G401 (cell line): ENCODE measurements at places on chromosomes 16 and 17. TPM values are rescaled to one million over a fixed set of nuclear protein-coding genes. Genes with fewer than 3 reads are reported as not detected.

The KRT13 gene
- not detected in 2 replicates for total RNA-seq

The CMTM2 gene
- not detected in 2 replicates for total RNA-seq

The ABCC11 gene
- 0.03 and 0.12 TPM in 2 replicates for total RNA-seq

The PPP1R27 gene
- 0.31 TPM in 1 of 2 replicates, not detected in the other for total RNA-seq

The FAM171A2 gene
- total RNA-seq = 22.2 and 23.6 TPM in 2 replicates

The VASN gene
- total RNA-seq = 9.9 and 14.4 TPM in 2 replicates

The CD300LF gene
- total RNA-seq = not detected in 2 replicates

The TSR1 gene
- total RNA-seq = 46.8 and 63.3 TPM in 2 replicates

GRCh38 chr16:75987323-75987722 is 261.0 kb upstream of the CPHXL start:
- DNase-seq = no peak

DNA sequence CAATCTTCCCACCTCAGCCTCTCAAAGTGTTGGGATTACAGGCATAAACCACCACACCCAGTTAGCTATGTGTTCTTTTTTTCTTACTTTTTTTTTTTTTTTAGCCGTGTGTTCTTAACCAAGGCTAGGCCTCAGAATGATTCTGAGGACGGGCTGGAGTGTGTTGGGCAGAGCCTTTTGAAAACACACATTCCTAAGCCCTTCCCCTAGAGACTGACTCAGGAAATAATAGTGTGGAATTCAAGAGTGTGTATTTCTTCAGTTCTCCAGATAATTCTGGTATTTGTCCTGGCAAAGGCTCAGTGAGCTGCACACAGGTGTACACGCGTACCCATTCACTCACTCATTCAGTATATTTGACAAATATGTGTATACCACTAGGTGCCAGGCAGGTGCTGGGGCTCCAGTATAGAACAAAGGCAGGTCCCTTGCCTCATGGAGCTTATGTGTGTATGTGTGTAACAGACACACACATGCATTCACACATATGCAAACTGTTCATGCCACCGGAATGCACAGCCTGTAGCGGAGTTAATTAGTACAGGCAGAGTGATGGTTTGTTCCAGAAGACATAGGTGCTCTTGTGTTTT is 19.4 kb upstream of the NFATC3 start:
- no peak for DNase-seq

GRCh38 chr16:54026456-54026855 is 260.1 kb downstream of the IRX3 start:
- DNase-seq = peak; percentile 52

- no peak for DNase-seq
These were observed 51.5 kb downstream of the CPPED1 start for GRCh38 chr16:12752159-12752558.

- DNase-seq = no peak
These were observed 34.1 kb downstream of the NQO1 start for GRCh38 chr16:69691980-69692911.

DNA sequence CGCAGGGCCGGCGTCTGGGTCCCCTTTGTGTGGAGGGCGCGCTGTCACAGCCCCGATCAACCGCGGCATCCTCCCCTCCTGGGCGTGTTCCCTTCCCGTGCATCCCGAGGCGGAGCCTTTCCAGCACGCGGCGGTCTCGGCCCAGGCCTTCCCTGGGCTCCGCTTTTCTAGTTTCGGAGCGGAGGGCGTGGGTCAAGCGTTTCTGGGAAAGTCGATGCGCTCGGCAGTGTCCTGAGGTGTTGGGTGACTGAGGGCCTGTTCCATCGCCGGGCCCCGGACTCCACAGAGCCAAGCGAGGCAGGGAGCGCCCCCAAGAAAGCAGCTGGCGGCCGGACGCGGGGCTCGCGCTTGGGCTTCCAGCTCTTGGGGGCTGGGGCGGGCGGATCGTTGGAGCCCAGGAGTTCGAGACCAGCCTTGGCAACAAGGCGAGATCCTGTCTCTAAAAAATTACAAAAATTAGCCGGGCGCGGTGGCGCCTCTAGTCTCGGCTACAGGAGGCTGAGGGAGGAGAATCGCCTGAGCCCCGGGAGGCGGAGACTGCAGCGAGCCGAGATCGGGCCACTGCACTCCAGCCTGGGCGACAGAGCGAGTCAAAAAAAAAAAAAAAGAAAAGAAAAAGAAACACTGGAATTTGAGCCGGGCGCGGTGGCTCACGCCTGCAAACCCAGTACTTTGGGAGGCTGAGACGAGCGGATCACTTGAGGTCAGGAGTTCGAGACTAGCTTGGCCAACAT is 806 bp downstream of the IFT140 start:
- no peak for DNase-seq

DNA sequence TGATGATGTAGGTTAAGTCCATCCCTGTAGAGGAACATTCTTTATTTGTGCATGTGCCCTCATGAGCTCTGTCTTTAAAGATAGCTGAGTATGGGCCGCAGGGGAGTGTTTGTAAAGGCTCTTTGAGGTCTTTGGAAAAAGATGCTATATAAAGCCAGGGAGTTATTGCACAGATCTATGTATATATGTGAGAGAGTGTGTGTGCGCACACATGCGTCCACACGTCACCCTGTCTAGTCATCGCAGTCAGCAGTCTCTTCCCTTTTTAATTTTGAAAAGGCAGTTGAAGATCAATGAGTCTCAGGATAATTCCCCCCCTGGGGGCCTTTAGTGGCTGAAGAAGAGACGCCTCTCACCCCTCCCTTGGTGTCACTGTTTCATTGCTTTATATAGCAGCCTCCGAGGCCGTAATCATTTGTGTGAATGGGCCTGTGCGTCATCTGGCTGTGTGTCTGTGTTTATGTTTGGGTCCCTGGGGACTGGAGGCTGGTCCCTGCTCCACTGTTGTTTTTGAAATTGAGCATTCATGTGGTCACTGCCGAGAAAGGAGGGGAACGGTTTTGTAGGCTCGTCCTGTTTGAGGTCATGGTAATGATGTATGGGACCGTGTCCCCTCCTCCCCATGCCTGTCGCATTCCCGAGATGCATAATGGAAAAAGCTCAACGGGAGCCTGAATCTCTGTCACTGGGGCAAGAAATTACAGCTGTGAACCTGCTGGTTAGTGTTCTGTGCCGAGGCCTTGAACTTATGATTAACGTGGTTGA is 143.9 kb downstream of the SNX29 start:
- no peak for DNase-seq

DNA sequence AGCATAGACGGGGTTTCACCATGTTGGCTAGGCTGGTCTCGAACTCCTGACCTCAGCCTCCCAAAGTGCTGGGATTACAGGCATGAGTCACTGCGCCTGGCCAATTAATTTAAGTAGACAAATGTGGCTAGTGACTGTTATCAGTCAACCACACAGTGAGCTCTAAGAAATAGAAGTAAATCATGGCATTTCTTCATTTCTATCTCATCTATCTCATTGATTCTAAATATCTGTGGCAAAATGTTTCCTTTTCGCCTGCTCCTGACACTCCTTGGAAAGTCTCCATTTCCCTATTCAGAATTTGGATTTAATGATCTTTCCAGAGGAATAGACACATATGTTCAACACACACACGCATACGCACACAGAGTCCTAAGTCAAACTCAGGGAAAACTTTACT is 81.3 kb downstream of the HIC1 start:
- no peak for DNase-seq

DNA sequence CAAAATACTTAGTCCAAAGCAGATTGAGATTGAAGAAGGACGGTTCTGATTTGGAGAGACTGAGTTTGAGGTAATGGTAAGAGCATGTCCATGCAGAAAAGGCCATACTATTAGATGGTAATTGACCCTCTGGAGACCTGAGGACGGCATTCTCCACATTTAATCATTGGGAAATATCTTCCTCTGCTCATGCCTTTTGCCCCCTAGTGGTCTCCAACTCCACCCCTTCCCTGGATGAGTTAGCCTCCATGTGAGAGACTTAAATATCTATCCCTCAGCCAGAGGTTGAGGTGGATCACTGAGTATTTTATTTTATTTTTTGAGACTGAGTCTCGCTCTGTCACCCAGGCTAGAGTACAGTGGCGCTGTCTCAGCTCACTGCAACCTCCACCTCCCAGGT is 10.4 kb upstream of the OR3A1 start:
- DNase-seq = no peak

- no peak for DNase-seq
These were observed 37.7 kb upstream of the ABCA6 start for GRCh38 chr17:69179227-69179952.

GRCh38 chr17:20721171-20721570 is 141.6 kb downstream of the CDRT15L2 start:
- DNase-seq = no peak

DNA sequence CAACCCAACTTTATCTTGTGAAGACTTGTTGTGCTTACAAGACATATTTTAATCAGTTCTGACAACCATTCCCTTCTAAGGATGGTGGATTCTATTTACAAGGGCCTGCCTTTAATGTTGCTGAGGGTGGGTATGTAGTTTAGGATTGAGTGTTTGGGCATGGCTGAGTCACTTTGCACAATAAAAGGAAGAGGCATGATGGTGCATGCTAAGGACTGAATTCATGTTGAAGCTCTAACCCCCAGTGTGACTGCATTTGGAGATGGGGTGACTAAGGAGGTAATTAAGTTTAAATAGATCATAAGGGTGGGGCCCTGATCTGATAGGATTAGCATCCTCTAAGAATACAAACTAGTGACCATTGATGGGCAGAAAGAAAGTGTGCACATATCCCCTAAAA is 196.1 kb upstream of the HS3ST3A1 start:
- DNase-seq = no peak

DNA sequence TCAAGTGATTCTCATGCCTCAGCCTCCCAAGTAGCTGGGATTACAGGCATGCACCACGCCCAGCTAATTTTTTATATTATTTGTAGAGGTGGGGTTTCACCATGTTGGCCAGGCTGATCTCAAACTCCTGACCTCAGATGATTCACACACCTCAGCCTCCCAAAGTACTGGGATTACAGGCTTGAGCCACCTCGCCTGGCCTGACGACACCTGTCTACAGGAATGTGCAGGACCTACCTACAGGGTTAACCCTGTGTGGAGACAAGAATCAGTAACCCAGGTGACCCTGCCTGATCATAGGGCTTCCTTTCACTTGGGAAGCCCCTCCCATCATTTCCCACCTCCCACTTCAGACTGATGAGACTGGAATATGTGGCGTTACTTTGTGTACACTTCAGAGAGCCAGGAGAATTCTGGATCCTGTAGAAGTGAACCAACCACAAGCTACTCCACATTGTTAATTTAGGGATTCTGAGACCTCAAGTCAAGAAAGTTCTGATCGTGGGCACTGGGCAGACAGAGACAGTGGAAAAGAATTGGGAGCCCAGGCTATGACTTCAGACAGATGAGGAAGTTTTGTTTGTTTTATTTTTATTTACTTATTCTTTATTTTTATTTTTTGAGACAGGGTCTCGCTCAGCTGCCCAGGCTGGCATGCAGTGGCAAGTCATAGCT is 5.7 kb upstream of the MILR1 start:
- DNase-seq = no peak

- DNase-seq = no peak
These were observed 56.1 kb downstream of the KLHDC4 start for GRCh38 chr16:87709677-87710076.
